ENCODE measurements at places on chromosomes 1 and 21. TPM values are rescaled to one million over a fixed set of nuclear protein-coding genes. Genes with fewer than 3 reads are reported as not detected.

EPHB2 gene
- 3.9 TPM for total RNA-seq

CAPZB gene
- total RNA-seq, result 152 TPM

DNA sequence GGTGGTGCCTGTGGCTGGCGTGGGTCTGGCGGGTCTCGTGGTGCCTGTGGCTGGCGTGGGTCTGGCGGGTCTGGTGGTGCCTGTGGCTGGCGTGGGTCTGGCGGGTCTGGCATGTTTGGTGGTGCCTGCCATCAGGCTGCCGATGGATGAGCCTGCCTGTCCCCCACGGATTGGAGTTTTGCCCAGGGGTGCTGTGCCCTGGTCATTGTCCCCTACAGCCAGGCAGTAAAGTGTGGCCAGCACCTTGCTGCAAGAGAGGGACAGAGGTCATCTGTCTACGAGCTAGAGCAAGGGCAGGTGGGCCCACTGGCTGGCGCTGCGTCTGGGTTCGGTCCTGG lies 41.8 kb downstream of the SKI start:
- no peaks in the 10 kb centered on the region for H3K27me3 ChIP-seq
- peak overlapping the region; percentile 5 for H3K4me3 ChIP-seq
- peak overlapping the region; percentile 40 for H3K27ac ChIP-seq
- peaks cover 100% of the 10 kb centered on the region for H3K4me1 ChIP-seq
- H3K36me3 ChIP-seq, result no peaks in the 10 kb centered on the region

GRCh38 chr1:85502625-85503083 lies 37.7 kb upstream of the DDAH1 start:
- H3K27me3 ChIP-seq, result no peaks in the 10 kb centered on the region
- peaks cover 5% of the 10 kb centered on the region for H3K4me1 ChIP-seq
- H3K4me3 ChIP-seq, result no peak overlapping the region
- H3K36me3 ChIP-seq, result no peaks in the 10 kb centered on the region
- no peak overlapping the region for H3K27ac ChIP-seq

EXTL1 gene
- total RNA-seq, result 0.74 TPM

DNA sequence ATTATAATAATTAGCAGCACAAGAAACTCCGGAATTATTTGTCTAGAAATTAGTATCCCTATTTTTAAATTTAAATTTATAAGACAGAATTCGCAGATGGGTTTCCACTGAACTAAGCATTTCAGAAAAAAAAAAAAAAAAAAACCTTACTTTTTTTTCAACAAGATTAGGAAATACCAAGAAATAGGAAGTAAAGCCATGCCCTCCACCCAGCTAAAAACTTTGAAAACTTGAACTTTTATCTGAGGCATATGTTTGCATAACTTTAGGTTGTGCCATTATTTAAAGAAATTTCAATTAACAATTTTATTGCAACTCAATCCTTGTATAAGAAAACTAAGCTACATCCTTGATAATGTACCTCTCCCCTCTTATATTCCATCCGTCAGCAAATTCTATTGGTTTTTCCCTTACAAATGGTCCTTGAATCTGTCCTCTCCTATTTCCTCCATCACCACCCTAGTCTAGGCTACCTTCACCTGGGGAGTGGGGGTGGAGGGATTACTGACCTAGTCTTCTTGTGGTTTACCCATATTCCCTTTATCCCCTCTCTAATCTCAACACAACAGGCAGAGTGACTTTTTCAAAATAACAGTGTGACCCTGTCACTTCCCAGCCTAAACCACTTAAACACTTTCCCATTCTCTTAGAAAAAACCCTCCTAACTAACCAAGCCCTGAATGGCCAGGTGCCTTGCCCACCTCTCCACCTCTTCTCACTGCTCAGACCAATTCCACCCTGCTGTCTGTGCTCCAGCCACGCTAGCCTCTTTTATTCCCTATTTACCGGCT lies 1.4 kb upstream of the EVI5 start:
- DNase-seq, result no peak
- peaks cover 30% of the 10 kb centered on the region for H3K4me1 ChIP-seq
- H3K4me3 ChIP-seq, result no peak overlapping the region
- no peaks in the 10 kb centered on the region for H3K27me3 ChIP-seq

PLEKHA6 gene
- 15.0 TPM for total RNA-seq

GRCh38 chr21:41825881-41826280 lies 53.3 kb downstream of the PRDM15 start:
- H3K27me3 ChIP-seq, result no peaks in the 10 kb centered on the region
- H3K4me3 ChIP-seq, result no peak overlapping the region
- no peak overlapping the region for H3K27ac ChIP-seq
- H3K4me1 ChIP-seq, result no peaks in the 10 kb centered on the region

- H3K36me3 ChIP-seq, result no peaks in the 10 kb centered on the region
- H3K27me3 ChIP-seq, result no peaks in the 10 kb centered on the region
- H3K27ac ChIP-seq, result no peak overlapping the region
- H3K4me3 ChIP-seq, result no peak overlapping the region
- H3K4me1 ChIP-seq, result no peaks in the 10 kb centered on the region
Observed at GRCh38 chr1:177708406-177708805, 261.5 kb downstream of the SEC16B start.

DNA sequence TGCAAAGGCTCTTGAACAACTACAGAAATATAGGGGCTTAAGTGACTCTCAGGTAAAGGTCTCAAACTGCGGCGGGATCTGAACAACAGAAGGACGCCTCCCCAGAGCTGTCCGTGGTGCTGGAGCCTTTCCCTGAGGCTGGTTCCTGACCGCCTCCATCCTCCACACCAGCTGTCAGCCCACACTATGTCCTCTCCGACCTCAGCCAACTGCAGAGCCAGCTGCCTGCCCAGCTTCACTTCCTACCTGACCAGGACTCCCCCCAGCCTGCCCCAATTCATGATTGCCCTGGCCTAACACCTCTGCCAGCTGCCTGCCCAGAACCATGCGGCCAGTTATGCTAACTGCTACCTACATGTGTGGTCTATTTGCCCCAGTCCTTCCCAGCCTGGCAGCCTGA lies 63.6 kb upstream of the ZC3H12A start:
- H3K4me1 ChIP-seq, result no peaks in the 10 kb centered on the region
- DNase-seq, result no peak
- H3K27me3 ChIP-seq, result no peaks in the 10 kb centered on the region
- no peaks in the 10 kb centered on the region for H3K36me3 ChIP-seq
- no peak overlapping the region for H3K27ac ChIP-seq
- no peak overlapping the region for H3K4me3 ChIP-seq

- peaks cover 35% of the 10 kb centered on the region for H3K4me1 ChIP-seq
- no peak overlapping the region for H3K4me3 ChIP-seq
- H3K27ac ChIP-seq, result peak overlapping the region; percentile 72
- no peak for DNase-seq
Observed at GRCh38 chr1:225737161-225737560, 40.5 kb upstream of the SRP9 start.

GRCh38 chr1:63936801-63937200 lies 163.0 kb downstream of the ROR1 start:
- no peak for DNase-seq
- no peaks in the 10 kb centered on the region for H3K4me1 ChIP-seq
- H3K36me3 ChIP-seq, result no peaks in the 10 kb centered on the region
- H3K27me3 ChIP-seq, result no peaks in the 10 kb centered on the region

- no peak overlapping the region for H3K27ac ChIP-seq
- H3K27me3 ChIP-seq, result no peaks in the 10 kb centered on the region
- no peak overlapping the region for H3K4me3 ChIP-seq
- no peaks in the 10 kb centered on the region for H3K4me1 ChIP-seq
- DNase-seq, result no peak
Observed at GRCh38 chr1:111695801-111696200, 43.4 kb downstream of the INKA2 start.

PDXK gene
- 58.7 TPM for total RNA-seq

GRCh38 chr1:114093624-114094362 lies 59.9 kb downstream of the SYT6 start:
- no peak for DNase-seq
- no peaks in the 10 kb centered on the region for H3K27me3 ChIP-seq
- H3K36me3 ChIP-seq, result no peaks in the 10 kb centered on the region

PLA2G2C gene
- total RNA-seq, result not detected

DNA sequence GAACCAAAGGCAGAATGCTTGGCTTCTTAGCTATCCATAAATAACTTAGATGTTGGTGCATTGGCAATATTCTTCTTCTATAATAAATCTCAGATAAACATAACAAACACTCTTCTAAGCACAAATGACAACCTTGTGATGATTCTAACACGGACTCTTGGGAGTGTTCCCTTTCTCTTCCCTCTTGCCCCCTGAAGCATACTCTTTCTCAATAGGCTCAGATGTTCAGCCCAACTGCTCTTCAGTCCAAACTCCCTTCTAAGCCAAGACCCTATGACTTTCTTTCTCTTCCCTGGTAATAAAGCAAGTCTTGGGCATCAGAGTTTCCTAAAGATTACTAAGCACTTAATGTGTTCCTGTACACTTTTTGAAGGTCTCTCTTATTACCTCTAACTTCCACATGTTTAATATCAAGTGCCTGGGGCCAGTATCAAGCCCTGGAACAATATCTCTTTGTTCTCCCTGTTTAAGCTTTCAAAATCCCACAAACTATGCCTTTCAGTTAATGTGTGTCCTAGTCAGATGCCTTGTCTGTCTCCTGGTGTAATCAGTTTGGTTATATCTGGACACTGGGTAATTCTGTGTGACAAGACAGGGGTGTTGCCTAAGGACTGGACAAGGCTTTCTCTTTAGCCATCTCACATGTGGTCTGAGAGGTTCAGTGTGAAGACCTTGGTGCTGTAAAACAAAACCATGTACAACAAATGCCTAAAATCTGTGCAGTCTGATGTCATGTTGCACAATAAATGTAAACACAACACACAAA lies 92.9 kb upstream of the IVNS1ABP start:
- DNase-seq, result no peak
- H3K36me3 ChIP-seq, result no peaks in the 10 kb centered on the region
- H3K4me1 ChIP-seq, result peaks cover 27% of the 10 kb centered on the region
- no peak overlapping the region for H3K4me3 ChIP-seq
- H3K27me3 ChIP-seq, result no peaks in the 10 kb centered on the region

GRCh38 chr1:34520111-34520510 lies 234.7 kb upstream of the GJB5 start:
- H3K36me3 ChIP-seq, result no peaks in the 10 kb centered on the region
- H3K4me3 ChIP-seq, result no peak overlapping the region
- H3K27ac ChIP-seq, result no peak overlapping the region
- no peak for DNase-seq
- no peaks in the 10 kb centered on the region for H3K27me3 ChIP-seq

GRCh38 chr1:225152061-225152460 lies 222.6 kb downstream of the DNAH14 start:
- H3K4me1 ChIP-seq, result no peaks in the 10 kb centered on the region
- no peaks in the 10 kb centered on the region for H3K27me3 ChIP-seq
- no peak for DNase-seq
- no peaks in the 10 kb centered on the region for H3K36me3 ChIP-seq
- no peak overlapping the region for H3K4me3 ChIP-seq
- H3K27ac ChIP-seq, result no peak overlapping the region

DNA sequence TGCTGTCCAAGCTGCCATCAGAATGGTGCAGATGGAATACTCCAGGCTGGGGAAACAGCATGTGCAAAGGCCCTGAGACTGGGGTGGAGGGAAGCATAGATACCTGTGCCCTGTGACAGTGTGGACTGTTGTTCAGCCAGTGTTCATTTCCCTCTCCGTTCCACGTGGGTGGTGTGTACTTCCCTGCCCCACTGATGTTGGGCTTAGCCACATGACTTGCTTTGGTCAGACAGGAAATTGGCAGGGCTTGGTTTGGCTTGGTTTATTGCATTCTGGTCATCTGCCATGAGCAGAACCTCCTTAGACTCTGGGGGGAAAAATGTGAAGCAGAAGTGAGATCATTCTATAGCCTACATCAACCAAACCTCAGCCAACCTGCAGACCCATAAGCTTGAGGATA lies 102.4 kb upstream of the IGSF21 start:
- H3K36me3 ChIP-seq, result no peaks in the 10 kb centered on the region
- H3K27ac ChIP-seq, result no peak overlapping the region
- no peaks in the 10 kb centered on the region for H3K27me3 ChIP-seq
- H3K4me3 ChIP-seq, result no peak overlapping the region
- no peak for DNase-seq

KCNJ9 gene
- not detected for total RNA-seq

OR2AK2 gene
- not detected for total RNA-seq

Measured in vagina (tissue), 2 donors.